ENCODE measurements at places on chromosomes 13 and 19.

DNA sequence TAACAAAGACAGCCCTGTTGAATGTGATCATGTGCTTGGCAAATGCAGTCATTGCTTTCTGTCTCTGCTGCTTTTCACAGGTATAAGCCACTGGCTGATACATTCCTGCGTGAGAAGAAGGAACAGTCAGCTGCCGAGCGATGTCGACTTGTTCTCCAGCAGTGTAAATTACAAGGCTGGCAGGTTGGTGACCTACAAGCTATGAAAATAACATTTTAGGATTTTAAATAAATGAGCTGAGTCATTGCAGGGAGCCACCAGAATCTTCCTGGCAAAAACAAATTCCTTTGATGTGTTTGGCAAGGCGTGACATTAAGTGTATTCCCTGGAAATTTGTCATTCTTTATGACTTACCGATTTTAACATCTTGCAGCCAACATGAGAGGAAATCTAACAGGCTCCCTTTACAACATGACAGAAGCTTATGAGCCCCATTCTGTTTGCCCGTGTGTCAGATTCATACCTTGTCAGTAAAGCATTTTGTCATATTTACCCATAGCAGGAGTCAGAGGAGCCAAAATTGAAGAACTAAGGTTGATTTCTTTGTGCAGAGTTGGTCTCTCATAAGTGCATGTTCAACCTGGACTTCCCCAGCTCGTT, 471.4 kb downstream of the MYO16 start:
- DNase-seq: no peak

GRCh38 chr19:10920288-10920655, 8.2 kb downstream of the YIPF2 start:
- no peak for DNase-seq

DNA sequence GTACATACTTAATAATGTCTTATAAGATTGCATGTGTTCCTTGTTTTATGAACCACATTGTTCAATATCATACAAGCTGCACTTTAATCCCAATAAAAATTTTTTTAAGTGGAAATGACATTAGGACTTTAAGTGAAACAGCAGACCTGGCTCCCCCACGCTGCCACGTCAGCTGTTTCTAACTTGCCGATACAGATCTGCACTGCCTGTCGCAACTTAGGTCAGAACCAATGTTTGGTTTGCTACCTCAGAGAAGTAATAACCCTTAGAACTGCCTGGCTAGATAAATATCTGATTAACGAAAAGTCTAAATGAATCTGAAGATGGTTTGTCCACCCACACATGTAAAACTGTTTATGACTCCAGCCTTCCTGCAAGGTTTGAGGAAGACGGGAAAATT, 327.5 kb upstream of the DACH1 start:
- no peak for DNase-seq

GRCh38 chr13:106570299-106570852, 2.4 kb upstream of the ARGLU1 start:
- DNase-seq: no peak

- DNase-seq: no peak
These were observed 102.1 kb downstream of the INSR start for GRCh38 chr19:7191946-7192691.

DNA sequence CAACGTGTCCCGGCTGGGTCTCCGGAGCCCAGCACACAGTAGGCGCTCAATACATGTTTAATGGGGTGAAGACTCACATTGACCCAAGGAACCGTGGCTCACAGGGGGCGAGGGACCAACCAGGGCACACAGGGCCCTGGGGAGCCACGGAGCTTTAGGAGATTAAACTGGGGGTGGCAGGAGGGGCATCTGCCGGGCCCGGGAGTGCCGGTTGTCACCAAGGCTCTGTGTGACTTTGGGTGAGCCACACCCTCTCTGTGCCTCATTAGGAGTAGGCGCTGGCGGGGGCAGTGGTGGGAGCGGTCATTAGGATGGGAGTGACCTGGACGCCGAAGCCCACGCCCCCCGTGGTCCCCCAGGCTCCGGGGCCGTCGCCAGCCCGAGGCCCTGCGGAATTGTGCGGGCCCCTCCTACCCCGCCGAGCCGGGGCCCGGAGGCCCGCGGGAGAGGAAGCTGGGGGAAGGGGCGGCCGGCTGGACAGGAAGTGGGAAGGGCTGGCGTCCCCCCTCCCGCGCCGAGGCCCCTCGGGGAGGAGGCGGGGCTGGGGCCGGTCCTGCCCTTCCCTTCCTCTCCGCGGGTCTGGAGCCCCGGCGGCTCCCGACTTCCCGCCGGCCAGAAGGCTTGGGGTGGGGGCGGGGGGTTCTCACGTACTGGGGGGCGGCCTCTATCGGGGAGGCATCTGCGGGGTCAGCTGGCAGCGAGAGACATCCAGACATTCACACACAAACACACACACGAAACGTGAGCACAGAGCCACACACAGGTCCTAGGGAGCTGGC, 1.8 kb upstream of the SSBP4 start:
- peak; percentile 54 for DNase-seq

DNA sequence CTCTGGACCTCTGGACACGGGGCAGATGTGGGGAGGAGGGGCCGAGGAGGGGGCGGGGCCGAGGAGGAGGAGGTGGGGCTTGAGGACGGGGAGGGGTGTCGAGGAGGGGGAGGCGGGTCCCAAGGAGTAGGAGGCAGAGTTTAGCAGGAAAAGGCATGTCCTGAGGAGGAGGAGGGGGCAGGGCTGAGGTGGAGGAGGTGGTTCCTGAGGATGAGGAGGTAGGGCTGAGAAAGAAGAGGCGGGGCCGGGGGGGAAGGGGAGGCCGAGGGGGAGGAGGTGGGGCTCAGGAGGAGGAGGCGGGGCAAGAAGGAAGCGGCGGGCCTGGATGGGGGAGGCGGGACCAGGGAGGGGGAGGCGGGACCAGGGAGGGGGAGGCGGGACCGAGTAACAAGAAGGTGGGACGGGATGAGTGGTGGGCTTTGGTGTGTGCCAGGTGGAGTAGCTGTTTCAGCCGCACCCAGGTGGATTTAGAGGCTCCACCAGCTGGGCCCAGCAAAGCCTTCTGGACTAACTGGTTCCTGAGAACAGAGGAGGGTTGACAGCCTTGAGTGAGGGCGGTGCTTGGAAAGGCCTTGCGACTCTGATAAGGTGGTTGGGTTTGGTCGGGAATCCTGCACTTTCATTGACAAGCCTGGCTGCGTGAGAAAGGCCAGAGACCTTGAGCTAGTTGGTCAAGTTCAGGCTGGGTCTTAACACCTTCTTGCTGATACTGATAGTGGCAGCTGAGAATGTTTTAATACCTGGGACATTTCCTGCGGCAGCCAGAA, 7.7 kb downstream of the TECR start:
- DNase-seq: no peak

GRCh38 chr19:3075605-3076431, 13.5 kb upstream of the TLE5 start:
- no peak for DNase-seq

- no peak for DNase-seq
These were observed 6.4 kb downstream of the ZNF808 start for GRCh38 chr19:52533901-52534300.

DNA sequence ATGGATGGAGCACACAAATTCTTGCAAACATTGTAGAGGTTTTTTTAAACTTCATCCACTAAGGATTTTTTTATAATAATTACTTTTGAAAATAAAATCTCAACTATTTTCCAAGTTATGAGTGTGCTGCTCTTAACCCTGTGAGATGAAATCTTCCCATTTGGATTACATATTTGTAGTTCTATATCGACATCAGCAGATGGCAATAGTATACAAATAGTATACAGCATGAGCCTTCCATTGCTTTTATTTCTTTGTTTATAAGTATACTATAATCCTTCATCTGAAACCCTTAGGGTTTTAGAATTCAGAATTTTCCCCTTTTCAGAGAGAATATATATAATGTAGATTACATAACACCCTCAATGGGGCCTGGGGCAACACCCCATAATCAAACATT, 70.5 kb downstream of the GJA3 start:
- DNase-seq: no peak

DNA sequence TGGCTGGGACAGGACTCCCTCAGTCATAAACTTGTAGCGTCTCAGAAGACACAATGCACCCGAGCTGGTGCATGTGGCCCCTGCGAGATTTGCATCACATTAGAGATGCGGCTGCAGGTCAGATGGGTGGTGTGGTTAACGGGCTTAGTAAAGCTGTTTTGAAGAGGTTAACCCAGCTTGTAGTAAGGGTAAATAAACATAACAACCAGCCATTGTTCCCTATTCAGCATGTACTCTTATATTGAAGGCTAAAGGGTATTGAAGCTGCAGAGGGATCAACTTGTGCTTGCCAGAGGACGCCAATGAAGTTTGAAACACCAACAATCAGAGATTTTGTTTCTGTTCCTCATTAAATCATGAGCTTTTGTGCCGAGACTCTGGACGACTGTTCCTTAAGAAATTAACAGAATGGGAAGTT, 79.4 kb downstream of the ZIC5 start:
- DNase-seq: no peak

DNA sequence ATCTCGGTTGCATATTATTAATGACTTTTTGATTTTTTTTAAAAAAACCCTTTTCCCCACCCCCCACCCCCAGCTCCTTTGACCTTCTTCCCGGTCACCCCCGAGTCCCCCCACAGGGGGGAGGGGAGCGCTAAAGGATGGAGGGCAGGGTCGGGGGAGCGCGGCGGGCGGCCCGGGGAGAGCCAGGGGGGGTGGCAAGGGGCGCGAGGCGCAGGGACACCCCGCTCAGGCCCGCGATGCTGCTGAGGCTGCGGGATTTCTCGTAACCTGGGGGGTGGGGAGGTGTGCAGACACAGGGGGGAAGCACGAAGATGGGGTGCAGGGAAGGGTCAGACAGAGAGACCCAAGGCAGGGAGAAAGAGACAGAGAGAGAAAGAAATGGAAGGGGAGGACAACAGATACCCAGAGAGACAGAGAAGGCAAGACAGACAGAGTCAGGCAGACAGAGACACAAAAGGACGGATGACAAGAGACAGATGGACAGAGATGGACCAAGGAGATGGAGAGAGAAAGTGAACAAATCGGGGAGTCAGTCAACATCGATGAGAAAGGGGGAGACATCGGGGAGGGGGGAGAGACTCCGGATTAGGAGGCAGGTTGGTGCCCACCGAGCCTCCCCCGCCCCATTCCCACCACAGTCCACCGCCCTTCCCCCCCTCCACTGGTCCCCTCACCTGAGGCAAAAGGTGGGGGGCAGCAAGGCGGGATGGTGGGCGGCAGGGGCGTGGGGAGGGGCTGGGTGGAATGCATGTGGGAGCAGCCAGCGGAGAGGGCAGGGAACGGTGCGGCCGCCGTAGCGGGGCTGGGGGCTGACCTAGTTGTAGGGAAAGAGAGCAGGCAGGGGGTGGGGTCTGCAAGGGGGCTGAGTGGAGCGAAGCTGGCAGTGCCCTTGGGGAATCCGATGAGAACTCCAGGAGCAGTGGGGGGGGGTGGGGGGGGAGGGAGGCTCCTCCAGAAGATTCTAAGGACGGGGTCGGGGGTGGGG, 14.2 kb downstream of the KCNC3 start:
- DNase-seq: no peak

DNA sequence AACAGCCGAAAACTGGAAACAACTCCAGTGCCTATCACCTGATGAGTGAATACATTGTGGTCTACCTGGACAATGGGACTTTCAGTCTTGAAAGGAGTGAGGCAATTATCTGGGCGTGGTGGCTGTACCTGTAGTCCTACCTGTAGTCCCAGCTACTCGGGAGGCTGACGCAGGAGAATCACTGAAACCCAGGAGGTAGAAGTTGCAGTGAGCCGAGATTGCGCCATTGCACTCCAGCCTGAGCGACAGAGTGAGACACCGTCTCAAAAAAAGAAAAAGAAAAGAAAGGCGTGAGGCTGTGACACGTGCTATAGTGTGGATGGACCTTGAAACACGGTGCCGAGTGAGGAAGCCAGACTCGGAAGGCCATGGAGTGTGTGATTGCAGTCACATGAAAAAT, 4.1 kb upstream of the NTN5 start:
- DNase-seq: no peak

DNA sequence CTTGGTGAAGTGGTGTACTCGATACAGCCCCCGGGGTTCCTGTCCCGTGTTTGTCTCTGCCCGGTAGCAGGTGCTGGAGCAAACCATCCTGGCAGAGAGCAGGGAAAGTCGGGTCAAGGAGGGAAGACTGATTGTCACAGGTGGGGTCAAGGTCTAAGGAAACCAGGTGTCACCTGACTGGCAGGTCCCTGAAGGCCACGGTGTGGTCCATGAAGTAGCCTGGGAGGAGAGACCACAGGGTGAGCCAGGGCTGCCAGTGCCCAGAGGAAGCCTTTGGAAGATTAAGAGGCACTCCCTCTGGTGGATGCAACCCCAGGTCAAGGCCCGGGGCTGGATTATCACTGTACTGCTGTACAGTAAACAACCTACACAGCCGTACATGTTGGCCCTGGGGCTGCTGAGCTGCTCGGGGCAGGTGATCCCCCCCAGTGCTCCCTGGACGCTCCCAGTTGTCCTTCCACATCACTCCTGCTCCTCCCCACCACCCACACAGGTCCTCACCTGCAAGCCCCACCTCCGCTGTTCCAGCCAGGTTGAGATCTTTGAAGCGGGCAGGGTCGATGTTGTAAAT, 6.0 kb upstream of the CCER2 start:
- DNase-seq: no peak

DNA sequence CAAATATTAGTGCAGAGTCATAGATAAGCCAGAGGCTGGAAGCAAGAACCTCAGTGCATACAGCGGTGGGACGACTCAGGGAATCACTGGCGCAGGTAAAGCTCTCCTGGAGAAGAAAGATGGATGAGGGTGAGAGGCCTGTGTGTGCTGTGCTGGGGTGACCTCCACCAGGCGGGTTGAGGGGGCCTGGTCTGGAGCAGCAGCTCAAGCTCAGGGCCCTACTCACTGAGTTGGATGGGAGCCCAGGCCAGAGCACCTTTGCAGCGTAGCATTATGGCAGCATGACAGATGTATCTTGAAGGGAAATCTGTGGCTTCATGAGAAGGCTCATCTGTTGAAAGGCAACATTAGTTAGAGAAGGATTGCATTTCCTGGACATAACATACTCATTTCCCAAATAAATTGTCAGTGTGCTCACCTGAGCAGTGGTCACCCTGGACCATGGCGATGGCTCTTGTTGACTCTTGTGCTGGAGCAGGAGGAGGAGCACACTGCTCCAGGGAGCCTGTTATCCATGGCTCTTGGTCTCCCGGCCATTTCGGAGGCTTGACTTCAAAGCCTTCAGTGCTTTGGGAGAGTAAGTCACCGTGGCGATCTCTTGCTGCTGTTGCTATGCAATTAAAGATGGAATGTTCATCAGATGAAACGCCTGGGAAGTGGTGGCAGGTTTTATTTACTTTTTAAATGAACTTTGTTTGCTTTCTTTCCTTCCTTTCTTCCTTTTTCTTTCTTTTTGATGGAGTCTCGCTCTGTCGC, 25.0 kb downstream of the HNRNPM start:
- no peak for DNase-seq

Measured in stromal cell of bone marrow (primary cell).